ENCODE measurements at places on chromosomes 5 and 9. TPM values are rescaled to one million over a fixed set of nuclear protein-coding genes. Genes with fewer than 3 reads are reported as not detected.

ANKRD33B gene
- 2.1 TPM for total RNA-seq

C5orf46 gene
- total RNA-seq, result not detected

GRCh38 chr5:116563736-116564308 lies 10.8 kb downstream of the SEMA6A start:
- DNase-seq, result no peak

IPO11 gene
- total RNA-seq, result 98.2 TPM

FOXD4 gene
- total RNA-seq, result 0.13 TPM

DNA sequence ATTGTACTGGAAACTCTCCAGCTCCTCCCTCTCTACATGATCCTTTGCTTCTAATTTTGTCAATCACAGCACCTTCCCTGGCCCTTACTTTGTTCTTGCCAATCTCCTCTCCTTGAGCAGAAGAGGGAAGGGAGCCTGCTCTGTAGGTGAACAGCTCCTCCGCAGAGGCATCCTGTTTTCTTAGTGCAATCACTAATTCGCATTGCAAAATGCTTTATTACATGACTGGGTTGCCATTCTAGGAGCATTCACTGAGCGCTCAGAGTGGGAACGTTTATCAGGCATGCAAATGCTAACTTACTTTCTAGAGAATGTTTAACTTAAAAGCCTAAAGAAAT lies 416 bp upstream of the SNX18 start:
- DNase-seq, result no peak

DNA sequence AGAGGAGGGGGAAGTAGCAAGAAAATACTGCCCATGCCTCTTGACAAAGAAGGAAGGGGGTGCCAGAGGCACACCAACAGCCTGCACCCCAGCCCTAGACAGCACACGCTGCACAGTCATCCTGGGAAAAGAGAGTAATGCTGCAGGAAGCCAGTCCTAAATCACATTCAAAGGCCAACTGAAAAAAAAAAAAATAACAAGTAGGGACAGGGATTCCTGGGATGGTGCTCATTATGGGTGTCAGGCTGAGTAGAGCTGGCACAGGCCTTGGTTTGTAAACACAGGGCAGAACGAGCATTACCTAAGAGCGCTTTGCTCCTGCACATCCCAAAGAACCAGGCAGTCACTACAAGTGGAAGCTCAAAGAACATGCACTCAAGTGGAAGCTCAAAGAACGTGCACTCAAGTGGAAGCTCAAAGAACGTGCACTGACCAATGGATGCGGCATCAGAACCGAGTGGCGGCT lies 7.8 kb downstream of the RAPGEF1 start:
- no peak for DNase-seq

DNA sequence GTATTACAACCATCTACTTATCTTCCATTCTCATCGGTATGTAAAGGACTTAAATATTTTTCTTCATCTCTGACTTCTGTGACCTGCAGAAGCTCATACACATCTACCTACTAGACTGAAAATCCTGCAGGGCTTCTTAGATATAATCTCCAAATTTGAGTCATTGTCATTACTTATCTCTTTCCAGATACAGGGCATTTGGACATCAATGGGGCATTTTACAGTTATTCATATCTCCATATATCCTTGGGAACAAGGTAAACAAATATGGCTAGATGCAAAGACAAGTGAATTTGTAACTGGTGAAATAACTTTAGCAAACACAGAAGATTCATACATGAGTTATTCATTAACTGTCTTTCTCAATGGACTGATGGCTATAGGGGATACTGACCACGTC lies 37.7 kb upstream of the IL7R start:
- no peak for DNase-seq

EIF4E1B gene
- total RNA-seq, result not detected

PCDHB13 gene
- total RNA-seq, result 0.51 TPM

- DNase-seq, result no peak
Measured at GRCh38 chr5:57598097-57598496, 115.5 kb upstream of the ACTBL2 start.

DNA sequence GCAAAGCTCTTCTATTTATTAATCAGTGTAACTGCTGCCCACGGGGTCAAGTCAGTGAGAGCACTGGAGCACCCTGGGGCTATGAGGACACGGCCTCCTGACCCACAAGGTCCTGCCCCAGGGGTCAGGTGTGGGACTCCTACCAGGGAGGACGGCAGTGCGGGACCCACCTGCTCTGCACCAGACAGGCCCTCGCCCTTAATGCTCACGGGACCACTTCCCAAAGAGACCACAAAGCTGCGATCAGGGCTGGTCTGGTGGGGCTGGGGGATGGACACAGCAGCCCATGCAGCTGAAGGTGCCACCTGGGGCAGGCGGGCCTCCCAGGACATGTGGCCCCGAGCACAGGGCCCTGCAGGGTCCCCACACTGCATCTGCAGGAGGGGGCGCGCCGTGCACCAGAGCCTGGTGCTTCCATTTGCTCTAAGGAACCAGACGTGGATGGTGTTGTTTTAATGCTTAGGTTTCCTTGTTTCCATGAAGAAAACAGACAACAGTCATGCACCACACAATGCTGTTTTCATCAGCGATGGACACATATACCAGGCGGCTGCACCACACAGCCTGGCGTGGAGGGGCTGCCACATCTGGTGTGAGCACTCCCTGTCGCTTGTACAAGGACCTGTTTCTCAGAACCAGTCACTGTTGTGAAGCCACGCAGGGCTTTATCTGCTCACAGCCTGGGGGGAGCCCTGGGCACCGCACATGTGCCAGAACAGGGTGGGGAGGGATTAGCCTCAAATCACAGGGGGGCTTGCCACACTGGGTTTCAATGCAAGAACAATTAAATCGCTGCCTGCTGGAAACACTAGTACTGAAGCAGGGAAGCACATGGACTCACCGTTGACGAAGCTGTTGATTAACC lies 22.6 kb downstream of the CLPTM1L start:
- no peak for DNase-seq

DNA sequence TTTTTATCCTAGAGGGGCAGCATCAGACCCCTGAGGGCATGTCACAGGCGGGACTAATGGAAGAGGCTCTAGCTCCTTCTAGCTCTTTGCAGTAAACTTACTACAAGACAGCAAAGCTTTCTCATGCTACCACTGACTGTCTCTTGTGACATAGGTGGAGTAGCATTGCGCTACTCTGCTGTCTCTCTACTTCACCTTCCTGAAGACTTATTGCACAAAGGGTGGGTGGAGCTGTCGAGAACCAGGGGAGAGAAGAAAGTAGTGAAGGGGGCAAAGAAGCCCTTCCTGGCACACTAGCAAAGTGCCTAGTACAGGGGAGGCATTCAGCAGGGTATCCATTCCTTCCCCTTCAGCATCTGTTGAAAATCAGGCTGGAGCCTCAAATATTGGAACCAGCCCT lies 36.1 kb upstream of the NEK6 start:
- DNase-seq, result no peak

DNA sequence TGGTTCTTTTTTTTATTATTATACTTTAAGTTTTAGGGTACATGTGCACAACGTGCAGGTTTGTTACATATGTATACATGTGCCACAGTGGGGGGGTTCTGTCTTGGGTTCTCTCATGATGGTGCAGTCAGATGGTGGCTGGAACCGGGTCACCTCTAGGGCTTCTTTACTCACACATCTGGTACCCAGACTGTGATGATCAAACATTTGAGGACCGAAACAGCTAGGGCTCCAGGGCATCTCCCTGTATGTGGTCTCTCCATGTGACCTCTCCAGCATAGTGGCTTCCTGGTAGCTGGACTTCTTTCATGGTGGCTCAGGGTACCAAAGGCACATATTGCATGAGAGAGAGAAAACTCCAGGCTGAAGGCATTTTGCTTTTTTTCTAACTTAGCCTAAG lies 9.8 kb upstream of the CRHBP start:
- no peak for DNase-seq

- DNase-seq, result no peak
Measured at GRCh38 chr9:92807031-92807756, 42.6 kb upstream of the BICD2 start.

GFI1B gene
- total RNA-seq, result not detected

GAS1 gene
- 0.77 TPM for total RNA-seq

- DNase-seq, result no peak
Measured at GRCh38 chr9:130630506-130631330, 33.7 kb upstream of the PRDM12 start.

MYO10 gene
- 76.5 TPM for total RNA-seq

ANKRD18A gene
- total RNA-seq, result not detected

DNA sequence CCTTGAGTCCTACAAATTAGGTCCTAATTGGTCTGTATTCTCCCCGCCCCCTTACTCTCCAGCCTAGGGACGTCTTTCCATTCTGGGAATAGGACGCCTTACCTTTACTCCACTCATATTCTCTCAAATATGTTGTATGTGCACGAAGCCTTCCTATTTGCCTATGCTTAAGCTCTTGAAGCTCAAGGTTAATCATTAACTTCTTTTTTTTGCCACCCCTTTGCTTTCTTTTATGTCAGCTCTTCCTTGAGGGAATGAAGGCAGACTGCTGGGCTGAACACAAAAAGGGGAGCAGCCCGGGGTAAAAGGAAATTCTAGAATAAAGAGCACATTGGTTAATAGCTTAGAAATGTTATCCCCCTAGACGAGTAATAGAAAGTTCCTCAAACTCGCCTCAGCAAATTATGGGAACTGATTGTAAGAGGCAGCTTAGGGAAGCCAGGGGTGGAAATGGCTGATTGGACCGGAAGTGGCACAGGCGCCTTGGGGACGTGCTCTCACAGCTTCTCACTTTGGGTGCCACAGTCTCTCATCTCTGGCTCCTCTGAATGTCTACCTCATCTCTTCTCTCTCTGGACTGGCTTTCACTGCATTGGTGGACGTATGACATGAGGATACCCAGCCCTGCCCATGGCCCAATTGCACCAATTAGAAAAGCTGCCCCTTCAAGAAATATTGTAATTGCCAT lies 122.3 kb upstream of the IL12B start:
- no peak for DNase-seq

DMRT3 gene
- total RNA-seq, result not detected

GRCh38 chr5:72556351-72557166 lies 49.3 kb upstream of the ZNF366 start:
- peak; percentile 72 for DNase-seq

- DNase-seq, result no peak
Measured at GRCh38 chr9:78298046-78298765, 1.3 kb downstream of the PSAT1 start.

DNA sequence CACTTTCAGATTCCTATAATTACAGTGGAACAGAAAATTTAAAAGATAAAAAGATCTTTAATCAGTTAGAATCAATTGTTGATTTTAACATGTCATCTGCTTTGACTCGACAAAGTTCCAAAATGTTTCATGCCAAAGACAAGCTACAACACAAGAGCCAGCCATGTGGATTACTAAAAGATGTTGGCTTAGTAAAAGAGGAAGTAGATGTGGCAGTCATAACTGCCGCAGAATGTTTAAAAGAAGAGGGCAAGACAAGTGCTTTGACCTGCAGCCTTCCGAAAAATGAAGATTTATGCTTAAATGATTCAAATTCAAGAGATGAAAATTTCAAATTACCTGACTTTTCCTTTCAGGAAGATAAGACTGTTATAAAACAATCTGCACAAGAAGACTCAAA lies 29.5 kb downstream of the ZFYVE16 start:
- no peak for DNase-seq

DNA sequence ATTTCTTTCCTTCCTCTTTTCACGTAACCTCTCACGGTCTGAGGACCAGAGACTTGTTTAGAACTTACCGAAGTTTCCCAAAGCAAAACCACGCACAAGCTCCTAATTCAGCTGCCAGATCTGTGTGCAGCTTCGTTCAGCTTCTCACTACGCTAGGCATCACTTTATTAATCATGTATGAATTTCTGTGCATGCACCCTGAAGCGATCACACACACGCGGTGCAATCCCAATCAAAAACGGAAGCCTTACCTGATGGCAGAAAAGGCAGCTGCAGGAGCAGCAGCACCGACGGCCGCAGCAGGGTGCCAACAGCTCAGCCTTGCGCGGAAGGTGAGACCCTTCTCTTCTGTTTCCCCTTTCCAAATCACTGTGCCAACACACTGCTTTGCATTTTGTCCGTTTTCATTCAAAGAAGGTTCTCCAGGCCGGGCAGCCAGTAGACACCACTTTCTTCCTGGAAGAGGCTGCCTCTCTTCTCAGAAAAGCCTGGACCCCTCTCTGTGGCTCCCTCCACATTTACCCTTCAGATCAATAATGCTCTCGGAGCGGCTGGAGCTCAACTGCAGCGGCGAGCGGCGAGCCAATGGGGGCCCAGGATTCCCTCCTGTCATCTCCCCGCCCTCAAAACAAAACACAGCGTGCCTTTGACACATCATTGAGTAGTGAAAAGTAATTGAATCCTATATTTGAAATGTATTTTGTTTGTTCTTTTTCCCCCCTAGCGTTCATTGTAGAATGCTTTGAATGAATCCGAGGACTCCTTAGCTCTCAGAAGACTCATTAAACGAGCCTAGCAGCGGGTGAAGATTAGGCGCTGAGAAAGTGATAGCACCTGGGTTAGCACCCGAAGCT lies at the start of gene CDH12:
TSS of gene CDH12 (minus strand) at position 538 of the 854 bp plus-strand sequence.
- no peak for DNase-seq

- no peak for DNase-seq
Measured at GRCh38 chr9:114722937-114723620, 41.1 kb upstream of the TEX48 start.

- peak; percentile 52 for DNase-seq
Measured at GRCh38 chr5:108003178-108003577, 332.4 kb upstream of the EFNA5 start.

DNA sequence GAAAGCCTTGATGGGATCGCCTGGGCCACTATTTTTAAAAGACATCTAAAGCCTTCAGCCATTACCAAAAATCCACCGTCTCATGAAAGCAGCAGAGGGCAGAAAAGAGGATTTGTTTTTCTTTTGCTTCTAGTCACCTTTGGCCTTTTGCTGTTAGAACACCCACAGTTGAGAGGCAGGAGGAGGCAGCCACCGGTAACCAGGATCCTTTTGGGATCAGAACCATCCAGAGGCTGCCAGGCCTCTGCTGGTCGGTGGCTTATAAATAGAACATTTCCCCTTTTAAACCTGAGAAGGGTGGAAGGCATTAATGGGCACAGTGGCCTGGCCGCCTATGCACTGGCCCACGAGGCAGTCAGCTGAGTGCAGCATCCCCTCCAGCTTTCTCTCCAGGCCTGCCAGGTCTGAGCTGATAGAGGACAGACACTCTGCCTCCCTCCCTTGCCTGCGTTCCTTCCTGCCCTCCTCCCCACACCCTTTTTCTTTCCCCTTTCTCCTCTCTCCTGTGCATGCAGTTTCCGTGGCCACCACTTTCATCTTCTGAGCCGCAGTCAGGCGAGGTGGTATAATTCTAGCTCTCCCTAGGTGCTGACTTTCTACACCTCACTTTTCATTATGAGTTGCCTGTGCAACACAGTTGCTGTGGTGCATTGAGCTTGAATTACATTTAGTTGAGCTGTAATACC lies 253.4 kb downstream of the ARHGAP26 start:
- no peak for DNase-seq

GRCh38 chr5:79416499-79416898 lies 97.4 kb downstream of the HOMER1 start:
- DNase-seq, result no peak

- no peak for DNase-seq
Measured at GRCh38 chr5:1701884-1702283, 97.8 kb downstream of the MRPL36 start.

DNA sequence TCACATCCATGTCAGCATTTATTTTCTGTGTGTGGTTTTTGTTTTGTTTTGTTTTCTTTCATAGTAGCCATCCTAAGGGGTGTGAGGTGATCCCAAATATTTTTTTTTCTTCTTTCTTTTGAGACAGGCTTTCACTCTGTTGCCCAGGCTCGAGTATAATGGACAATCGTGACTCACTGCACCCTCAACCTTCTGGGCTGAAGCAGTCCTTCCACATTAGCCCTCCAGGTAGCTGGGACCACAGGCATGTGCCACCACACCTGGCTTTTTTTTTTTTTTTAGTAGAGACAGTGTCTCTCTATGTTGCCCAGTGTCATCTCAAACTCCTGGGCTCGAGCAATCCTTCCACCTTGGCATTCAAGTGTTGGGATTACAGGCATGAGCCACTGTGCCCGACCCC lies 59.1 kb downstream of the CDC42SE2 start:
- DNase-seq, result no peak
